NCI-H460 (cell line): ENCODE measurements at places on chromosomes 6 and 20. TPM values are rescaled to one million over a fixed set of nuclear protein-coding genes. Genes with fewer than 3 reads are reported as not detected.

PGBD1 gene
- 4.5 and 5.2 TPM in 2 replicates for total RNA-seq

FAM209B gene
- total RNA-seq, result not detected in 2 replicates

SLC22A16 gene
- total RNA-seq, result not detected in 2 replicates

- DNase-seq, result no peak
Measured at GRCh38 chr6:16546861-16547260, 214.4 kb downstream of the ATXN1 start.

DOK5 gene
- not detected in 2 replicates for total RNA-seq

- DNase-seq, result peak; percentile 87
Measured at GRCh38 chr6:56683882-56684281, 41.2 kb upstream of the DST start.

TUBB2A gene
- total RNA-seq, result 17.1 and 19.5 TPM in 2 replicates
